ENCODE measurements at places on chromosomes 1 and 21.

- no peak for DNase-seq
Observed at GRCh38 chr1:174286042-174286441, 126.7 kb downstream of the RABGAP1L start.

- DNase-seq = no peak
Observed at GRCh38 chr1:116679828-116680628, 12.5 kb upstream of the IGSF3 start.

GRCh38 chr1:173444757-173445156 is 32.4 kb upstream of the PRDX6 start:
- DNase-seq = no peak

GRCh38 chr1:31587720-31588423 is 11.6 kb downstream of the TINAGL1 start:
- no peak for DNase-seq

- DNase-seq = no peak
Observed at GRCh38 chr21:32748529-32748928, 20.7 kb upstream of the SYNJ1 start.

GRCh38 chr1:39698568-39698967 is 7.3 kb upstream of the HPCAL4 start:
- DNase-seq = no peak

DNA sequence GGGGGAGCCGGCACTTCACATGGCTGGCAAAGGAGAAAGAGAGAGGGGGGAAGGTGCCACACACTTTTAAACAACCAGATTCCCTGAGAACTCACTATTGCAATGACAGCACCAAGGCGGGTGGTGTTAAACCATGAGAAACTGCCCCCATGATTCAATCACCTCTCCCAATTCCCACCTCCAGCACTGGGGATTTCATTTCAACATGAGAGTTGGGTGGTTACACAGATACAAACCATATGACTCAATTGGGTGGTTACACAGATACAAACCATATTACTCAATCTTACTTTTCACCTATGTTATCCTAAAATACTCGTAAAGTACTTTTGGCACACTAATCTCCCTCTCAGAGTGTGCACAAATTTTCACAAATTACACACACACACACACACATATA is 1097.5 kb upstream of the TMPRSS15 start:
- DNase-seq = no peak

GRCh38 chr1:178282949-178283367 is 189.1 kb downstream of the RASAL2 start:
- DNase-seq = peak; percentile 24

- DNase-seq = peak; percentile 71
Observed at GRCh38 chr1:236021424-236022135, 43.3 kb downstream of the NID1 start.

DNA sequence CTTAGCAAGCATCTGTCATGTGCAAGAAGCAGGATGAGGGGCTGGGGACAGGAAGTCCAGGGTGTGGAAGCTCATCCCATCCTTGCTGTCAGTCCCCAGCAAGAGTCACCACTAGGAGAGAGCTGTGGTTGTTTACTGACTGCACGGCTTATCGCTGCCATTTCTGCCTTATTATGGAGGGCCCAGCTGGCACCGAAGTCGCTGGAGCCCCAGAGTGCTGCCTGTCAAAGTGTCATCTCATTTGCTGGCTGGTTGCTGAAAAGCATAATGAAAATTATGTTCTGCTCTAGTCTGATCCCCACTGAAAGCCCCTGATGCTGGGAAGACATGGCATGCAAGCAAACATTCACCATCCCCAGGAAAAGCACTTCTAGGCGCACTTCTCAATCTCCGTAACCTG is 642.7 kb downstream of the NPHP4 start:
- no peak for DNase-seq

GRCh38 chr1:43058545-43059360 is 100.1 kb upstream of the SLC2A1 start:
- no peak for DNase-seq

GRCh38 chr1:53044926-53045325 is 17.1 kb upstream of the PODN start:
- no peak for DNase-seq

DNA sequence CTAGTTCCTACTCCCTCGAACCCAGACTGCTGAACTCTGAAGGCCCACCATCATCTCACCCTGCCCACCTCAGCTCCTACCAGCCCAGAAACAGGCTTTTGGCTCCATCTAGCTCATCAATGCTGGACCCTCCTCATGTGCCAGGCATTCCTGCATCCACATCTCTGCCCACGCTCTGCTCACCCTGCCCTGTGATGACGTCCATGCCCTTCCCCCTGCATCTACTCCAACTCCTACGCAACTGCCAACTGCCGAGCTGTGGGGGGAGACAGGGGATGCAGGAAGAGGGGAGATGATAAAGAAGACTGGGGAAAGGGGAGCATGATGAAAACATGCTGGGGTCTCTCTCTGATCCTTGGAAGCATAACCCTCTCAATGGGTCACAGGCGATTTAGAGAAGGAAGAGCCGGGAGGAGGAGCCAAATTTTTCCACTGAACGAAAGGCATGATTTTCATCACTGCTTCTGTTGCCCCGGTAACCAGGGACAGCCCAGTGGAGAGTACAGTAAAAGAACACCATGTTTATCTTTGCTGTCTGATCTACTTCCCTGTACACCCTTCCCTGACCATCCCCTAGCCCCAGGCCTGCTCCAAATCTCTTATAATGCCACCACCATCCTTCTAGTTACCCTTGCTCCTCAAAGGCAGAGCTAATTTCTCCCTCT is 44.3 kb downstream of the CD34 start:
- DNase-seq = no peak

DNA sequence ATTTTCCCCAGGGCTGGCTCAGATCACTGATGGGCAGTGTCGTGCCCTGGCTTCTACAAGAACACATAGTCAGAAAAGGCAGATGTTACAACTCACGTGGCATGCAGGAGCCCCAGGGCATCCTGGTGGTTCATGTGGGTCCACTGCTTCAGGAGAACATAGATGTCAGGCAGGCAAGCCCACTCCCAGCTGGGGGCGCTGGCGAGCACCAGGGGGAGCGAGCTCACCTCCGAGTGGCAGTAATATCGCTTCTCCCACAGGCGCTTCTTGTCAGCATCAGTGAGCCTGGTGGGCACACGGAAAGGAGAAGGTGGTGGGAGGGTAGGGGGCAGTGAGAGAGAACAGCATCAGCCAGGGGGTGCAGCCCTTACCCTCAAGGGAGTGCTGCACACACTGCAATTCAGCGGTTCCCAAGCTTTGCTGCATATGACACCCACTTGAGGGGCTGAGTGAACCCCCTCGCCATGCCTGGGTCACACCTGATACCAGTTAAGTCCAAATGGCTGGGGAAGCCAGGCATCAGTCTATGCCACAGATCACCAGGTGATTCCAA is 34.3 kb upstream of the PPP1R15B start:
- no peak for DNase-seq

DNA sequence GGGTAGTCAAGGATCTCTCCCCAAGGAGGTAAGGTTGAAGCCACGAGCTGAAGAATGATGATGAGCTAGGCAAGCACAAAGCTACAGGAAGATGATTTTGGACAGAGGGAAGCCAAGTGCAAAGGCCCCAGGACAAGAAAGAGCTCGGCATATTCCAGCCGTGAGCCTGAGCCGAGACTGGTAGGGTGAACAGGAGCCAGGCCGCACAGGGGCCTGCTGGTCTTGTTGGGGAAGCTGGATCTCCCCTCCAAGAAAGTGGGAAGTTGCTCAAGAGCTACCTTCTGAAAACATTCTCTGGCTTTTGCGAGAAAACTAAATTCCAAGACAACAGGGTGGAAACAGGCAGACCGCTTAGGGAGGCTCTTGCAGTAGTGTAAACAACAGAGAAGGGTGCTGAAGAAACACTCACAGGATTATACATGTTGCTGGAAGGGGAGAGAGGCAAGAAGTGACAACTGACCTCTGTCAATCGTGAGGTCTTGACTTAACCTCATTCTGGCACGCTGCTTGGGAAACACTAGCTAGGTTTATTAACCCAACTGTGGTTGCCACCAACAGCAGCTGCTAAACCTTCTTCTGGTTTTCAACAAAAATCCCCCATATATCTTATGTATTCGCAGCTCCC is 625.2 kb downstream of the SMYD3 start:
- no peak for DNase-seq

DNA sequence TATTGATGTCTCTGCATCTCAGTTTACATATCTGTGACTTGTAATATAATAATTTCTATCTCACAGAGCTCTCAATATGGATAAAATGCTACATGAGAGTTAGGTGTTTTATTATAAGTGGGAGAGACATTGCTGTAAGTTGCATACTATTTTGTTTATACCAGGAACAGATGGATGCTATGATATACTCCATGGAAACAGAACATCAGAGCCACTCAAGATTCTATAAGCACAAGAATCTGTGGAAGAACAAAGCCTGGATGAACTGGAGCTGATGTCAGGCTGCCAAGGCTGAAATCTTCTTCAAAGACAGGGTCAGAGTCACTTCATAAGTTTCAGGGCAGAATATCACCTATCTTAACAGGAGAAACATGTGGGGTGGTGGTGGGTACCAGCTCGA is 30.2 kb downstream of the DUSP10 start:
- DNase-seq = no peak

GRCh38 chr21:45227735-45228134 is 60.0 kb downstream of the POFUT2 start:
- DNase-seq = no peak

GRCh38 chr1:28139025-28139712 is 37.3 kb downstream of the PTAFR start:
- no peak for DNase-seq

GRCh38 chr1:22122273-22123070 is 20.4 kb downstream of the WNT4 start:
- DNase-seq = no peak

DNA sequence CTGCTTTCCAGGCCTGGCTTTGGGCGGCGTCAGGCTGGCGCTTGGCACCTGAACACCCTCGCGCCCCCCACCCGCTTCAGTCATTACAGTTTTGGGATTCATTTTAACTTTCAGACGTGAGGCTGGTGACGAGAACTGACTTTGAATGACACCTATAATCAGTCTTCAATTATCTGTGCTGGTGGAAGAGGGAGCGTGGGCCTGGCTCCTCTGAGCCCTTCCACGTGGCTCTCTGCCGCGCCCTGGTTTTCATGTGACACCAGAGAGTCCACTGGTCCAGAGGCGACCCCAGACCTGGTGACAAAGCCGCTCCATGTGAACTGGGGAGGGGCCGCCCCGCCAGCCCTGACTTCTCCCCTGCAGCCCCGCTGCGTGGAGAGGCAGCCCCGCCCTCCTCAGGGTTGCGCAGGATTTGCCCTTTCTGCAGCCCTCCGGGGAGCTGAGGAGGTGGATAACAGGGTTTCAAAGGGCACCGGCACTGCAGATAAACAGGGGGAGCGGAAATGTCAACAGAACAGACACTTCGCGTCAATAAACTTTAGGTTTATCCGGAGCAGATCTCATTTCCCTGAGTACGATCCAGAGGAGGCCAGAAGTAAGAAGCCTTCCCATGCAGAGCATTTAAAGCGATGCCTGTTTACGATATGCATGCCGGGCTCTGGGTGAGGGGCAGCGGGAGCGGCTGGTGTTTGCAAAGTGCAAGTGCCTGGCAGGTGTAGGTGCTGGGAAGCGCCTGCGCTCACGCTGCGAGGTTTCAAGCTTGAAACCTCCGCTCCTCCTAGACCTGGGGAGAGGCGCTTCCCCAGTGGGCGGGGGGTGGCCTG is 56.4 kb downstream of the AJAP1 start:
- no peak for DNase-seq

- peak; percentile 78 for DNase-seq
Observed at GRCh38 chr1:23169727-23170335, 1.2 kb upstream of the LUZP1 start.

DNA sequence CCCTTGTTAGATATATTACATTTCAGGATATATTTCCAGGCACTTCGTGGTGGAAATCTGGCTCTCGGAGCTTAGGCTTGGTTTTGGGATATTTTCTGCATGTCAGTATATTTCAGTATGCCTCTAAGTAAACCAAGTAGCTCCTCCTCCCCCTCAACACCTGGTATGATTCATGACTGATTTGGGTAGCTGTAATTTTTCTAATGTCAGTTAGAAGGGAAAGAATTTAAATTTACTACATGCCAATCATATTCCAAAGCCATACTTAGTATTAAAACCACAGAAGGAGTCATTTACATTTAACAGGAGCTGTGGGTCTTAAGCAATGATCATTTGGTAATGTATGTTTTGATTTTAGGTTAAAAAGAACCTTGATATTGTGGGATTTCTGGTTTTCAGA is 40.6 kb downstream of the ST6GALNAC3 start:
- no peak for DNase-seq

DNA sequence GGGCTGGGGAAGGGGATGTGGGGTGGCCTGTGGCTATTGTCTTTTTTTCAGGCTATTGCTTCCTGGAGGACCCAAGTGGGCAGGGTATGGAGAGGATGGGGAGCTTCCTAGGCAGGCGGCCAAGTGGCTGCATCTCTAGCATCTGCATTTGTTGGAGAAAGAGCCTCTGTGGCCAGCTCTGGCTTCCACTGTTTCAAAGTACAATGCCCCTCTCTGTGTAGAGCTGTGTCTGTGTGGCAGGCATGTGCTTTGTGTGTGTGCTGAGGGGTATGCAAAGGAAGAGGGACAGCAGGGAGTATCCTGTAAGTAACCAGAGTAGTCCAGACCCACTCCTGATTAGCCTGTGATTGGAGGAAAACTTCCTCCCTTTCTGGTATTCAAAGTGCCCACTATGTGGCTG is 40.6 kb downstream of the KCNA2 start:
- DNase-seq = no peak

DNA sequence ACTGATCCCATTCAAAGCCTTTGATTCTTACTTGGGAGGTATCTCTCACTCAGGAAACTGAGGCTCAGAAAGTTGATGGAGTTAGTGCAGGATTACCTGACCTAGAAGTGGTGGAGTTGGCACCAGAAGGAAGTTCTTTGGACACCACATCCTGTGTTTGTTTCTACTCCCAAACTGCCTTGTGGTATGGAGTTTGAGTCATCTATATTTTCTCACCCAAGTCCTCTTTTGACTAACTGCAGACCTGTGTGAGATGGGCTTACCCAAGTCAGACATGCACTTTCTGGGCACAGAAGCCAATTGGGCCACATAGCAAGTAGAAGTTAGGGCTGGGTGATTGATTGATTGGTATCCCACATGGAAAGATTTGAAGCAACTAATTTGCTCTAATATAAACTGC is 36.1 kb downstream of the FGGY start:
- no peak for DNase-seq

DNA sequence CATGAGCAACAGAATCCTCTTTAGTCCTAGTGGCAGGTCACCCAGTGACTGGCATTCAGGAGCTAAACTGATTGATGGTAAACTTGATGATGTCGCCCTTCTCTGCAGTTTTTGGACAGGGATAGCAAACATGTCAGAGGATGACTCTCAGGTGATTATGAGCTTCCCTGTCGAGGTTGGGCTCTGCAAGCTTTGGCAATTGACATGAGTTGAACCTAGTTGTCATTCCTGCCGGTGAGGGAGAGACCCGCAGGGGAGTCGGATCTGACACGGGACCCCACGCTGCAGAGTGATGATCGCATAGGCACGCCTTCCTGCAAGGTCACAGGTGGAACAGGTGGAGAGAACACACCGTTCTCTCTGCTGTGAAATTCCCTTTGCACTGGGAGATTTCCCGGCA is 438.0 kb upstream of the VAMP3 start:
- no peak for DNase-seq

All from AG04449 (cell line).